Esophagus muscularis mucosa (tissue), 4 donors: ENCODE measurements at places on chromosomes 1 and 21. TPM values are rescaled to one million over a fixed set of nuclear protein-coding genes. Genes with fewer than 3 reads are reported as not detected.

DNA sequence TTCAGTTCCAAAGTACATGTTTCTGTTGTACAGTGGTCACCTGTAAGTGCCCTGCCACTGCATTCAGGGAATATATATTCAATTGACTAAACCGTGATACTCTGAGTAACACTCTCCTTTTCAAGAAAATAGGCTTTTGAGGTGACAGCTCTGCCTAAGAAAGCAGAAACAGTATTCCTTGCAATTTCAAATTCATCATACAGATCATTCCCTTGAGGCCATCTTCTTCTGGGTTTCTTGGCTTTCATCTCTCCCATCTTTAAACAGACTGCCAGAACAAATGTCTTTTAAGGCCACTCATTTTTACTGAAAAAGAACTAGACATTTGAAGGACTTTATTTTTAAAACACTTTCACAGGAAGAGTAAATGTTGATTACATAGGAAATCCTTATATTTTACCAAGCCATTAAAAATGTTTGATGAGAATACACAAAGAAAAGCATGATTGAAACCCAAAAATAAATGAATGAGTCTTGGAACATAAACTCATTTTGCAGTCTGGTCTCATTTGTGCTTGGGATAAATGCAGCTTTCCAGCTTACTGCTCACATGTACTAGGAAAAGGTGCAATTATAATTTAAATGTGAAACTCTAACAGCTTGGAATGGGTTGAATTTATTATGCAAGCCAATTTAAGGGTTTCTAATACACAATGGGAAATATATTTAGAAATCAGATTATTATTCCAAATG is 34.7 kb downstream of the PLPPR5 start:
- H3K27ac ChIP-seq = no peak overlapping the region
- H3K4me3 ChIP-seq = no peak overlapping the region
- no peaks in the 10 kb centered on the region for H3K36me3 ChIP-seq

DNA sequence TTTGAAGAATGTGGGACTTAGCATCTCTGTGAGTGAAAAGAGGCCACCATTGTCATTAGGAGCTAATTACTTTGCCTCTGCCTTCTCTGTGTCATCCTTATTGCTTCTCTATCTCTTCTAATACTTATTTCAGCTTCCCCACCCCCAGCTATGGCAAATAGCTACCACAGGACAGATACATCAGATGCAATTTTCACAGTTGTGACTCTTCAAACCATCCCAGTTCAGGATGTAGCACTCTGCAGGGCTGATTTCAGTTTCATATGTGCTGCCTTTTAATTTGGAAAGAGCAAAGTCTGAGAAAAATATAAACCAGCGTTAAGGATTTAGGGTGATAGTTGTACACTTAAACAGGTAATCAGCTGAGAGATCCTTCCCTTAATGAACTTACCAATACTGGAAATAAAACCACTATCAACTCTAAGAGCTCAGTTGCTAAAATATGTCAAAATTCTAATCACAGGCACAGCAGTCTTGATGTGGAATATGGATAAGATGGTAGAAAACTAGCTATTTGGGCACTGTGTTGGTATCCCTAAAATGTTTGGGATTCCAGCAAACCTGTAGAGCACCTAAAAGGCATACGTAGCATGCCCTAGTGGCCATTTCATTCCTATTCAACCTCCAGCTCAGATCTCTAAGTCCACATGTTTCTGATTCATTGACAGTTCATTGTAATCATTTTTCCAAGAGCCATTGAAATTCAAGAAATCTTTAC is 148.4 kb downstream of the SYT2 start:
- H3K27me3 ChIP-seq = no peaks in the 10 kb centered on the region
- no peak overlapping the region for H3K4me3 ChIP-seq
- no peaks in the 10 kb centered on the region for H3K36me3 ChIP-seq
- peaks cover 96% of the 10 kb centered on the region for H3K4me1 ChIP-seq
- H3K27ac ChIP-seq = peak overlapping the region; percentile 68

DNA sequence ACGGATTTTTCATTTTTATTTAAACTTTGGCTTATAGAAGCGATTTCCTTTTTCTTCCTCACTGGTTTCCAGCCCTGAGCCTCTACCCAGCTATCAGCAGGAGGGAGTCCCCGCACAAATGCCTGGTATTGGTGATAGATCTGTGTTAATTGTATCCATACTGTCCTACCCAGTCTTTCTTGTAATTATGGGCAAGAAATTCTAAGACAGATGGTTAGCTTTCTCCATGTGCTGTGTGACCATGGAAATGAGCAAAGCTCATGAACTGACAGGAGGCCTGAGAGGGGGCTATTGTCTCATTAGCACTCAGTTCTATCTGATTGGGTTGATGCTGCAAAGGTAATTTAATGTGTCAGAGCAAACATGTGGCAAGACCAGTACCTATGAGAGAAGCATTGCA is 108.1 kb upstream of the IVNS1ABP start:
- no peak for DNase-seq
- no peaks in the 10 kb centered on the region for H3K36me3 ChIP-seq
- no peaks in the 10 kb centered on the region for H3K4me1 ChIP-seq
- H3K4me3 ChIP-seq = no peak overlapping the region
- H3K27me3 ChIP-seq = no peaks in the 10 kb centered on the region
- no peak overlapping the region for H3K27ac ChIP-seq

DNA sequence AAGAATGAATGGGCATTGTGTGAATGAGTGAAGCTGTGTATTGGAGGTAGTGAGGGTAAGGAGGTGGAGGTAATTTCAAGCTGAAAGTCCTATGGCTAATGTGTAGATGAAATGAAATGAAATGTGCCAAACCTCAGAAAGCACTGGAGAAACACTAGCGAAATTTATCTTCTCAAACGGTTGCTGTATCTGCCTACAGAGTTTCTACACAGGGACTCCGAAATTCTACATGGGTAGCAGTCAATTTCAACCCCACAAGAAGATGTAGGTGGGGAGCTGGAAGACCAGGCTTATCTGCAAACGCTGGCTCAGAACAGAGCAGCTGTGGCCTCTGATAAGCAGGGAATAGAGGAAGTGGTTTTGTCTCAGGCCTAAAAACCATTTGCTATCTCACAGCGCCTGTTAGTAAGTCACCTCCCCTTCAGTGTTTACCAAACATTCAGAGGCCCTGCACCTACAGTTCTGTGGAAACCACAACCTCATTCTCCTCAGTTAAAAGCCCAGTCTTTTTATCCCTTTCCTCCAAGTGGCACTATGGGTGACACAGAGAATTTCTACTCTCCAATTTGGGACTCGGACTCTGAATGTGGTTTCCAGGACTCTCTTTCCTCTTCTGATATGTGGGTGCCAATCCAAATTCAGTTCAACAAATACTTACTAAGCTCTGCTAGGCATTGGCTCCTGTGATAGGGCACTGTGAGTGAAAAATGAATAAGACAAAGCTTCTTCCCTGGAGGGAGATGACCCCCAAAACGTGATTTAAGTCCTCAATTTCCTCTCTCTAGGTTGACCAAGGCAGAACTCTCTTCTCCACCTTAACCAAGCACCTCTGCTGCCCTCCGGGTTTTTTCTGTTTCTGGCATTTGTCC is 17.2 kb upstream of the SLAMF6 start:
- no peak for DNase-seq

DNA sequence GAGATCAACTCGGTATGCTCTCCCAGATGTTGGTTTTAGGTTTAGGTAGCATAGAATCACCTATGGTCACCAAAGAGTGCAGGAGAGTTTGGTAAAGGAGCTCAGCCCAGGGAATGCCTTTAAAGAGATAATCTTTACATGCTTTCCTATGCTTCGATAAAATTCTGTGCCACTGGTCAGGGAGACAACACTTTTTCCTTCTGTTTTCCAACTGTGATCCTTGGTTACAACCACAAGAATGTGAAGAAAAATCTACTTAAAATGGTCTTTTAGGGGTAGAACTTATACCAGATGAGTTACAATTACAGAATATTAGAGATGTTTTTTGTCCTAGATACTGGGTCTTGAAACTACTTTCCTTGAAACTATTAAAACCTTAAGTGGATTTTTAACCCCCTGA is 895.6 kb downstream of the TTLL7 start:
- no peaks in the 10 kb centered on the region for H3K27me3 ChIP-seq
- no peak overlapping the region for H3K4me3 ChIP-seq
- no peaks in the 10 kb centered on the region for H3K4me1 ChIP-seq
- DNase-seq = no peak
- no peaks in the 10 kb centered on the region for H3K36me3 ChIP-seq
- no peak overlapping the region for H3K27ac ChIP-seq

DNA sequence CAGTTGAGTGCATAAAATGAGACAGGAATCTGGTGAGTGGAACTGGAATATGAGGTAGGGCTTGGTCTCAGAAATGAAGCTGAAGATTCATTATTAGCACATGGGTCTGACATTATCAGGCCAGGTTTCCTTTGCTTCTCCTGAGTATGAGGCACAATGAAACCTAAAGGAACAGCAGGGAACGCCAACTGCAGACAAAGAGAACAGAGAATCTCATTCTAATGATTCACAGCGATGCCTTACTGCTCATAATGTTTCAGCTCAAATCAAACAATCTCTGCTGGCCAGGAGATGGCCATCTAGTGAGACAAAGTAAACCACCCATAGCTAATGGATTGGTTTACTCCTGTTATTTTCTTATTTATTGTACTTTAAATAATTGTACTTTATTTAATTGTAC is 133.5 kb downstream of the C1orf21 start:
- DNase-seq = no peak
- H3K27me3 ChIP-seq = no peaks in the 10 kb centered on the region
- peaks cover 31% of the 10 kb centered on the region for H3K4me1 ChIP-seq

DNA sequence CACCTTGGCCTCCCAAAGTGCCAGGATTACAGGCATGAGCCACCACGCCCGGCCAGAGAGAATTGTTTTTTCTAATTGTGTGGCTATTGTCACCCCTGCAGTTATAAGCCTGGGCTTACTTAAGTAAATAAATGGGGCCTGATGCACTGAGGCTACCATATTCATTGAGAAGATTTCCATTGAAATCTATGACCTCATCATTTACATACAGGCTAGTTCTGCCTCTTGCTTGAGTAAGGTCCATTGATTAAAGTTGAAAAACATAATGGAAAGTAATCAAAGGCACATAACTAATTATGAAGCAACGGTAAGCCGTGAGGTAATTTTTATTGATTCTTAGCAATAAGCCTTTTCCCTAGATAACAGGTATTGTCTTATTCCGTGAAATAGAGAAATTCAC is 788.9 kb downstream of the ADGRL2 start:
- H3K36me3 ChIP-seq = no peaks in the 10 kb centered on the region
- no peak overlapping the region for H3K4me3 ChIP-seq
- DNase-seq = no peak
- H3K4me1 ChIP-seq = no peaks in the 10 kb centered on the region
- H3K27ac ChIP-seq = no peak overlapping the region

- H3K36me3 ChIP-seq = no peaks in the 10 kb centered on the region
- no peak for DNase-seq
- peak overlapping the region; percentile 51 for H3K27ac ChIP-seq
- peaks cover 7% of the 10 kb centered on the region for H3K4me1 ChIP-seq
- no peaks in the 10 kb centered on the region for H3K27me3 ChIP-seq
These were observed 10.9 kb upstream of the MPZL1 start for GRCh38 chr1:167710836-167711235.

The LRRC38 gene
- not detected for total RNA-seq

GRCh38 chr1:201359031-201359872 is 18.2 kb downstream of the TNNT2 start:
- no peaks in the 10 kb centered on the region for H3K36me3 ChIP-seq
- DNase-seq = no peak
- H3K27ac ChIP-seq = no peak overlapping the region
- H3K4me3 ChIP-seq = no peak overlapping the region
- H3K27me3 ChIP-seq = no peaks in the 10 kb centered on the region

The FYB2 gene
- not detected for total RNA-seq

- no peak for DNase-seq
- H3K4me3 ChIP-seq = peak overlapping the region; percentile 41
- H3K27me3 ChIP-seq = no peaks in the 10 kb centered on the region
- H3K36me3 ChIP-seq = no peaks in the 10 kb centered on the region
- peak overlapping the region; percentile 87 for H3K27ac ChIP-seq
These were observed 28.8 kb downstream of the SPSB1 start for GRCh38 chr1:9321480-9321849.

The LPGAT1 gene
- 49.0 TPM for total RNA-seq

- peak overlapping the region; percentile 93 for H3K4me3 ChIP-seq
- peak overlapping the region; percentile 93 for H3K27ac ChIP-seq
- H3K4me1 ChIP-seq = peaks cover 85% of the 10 kb centered on the region
These were observed 1.3 kb downstream of the PFKL start for GRCh38 chr21:44301141-44301540.

The PRDM16 gene
- total RNA-seq = 4.4 TPM

The BSND gene
- total RNA-seq = not detected

The NUP210L gene
- total RNA-seq = not detected
